ENCODE measurements at places on chromosomes 16 and 17.

DNA sequence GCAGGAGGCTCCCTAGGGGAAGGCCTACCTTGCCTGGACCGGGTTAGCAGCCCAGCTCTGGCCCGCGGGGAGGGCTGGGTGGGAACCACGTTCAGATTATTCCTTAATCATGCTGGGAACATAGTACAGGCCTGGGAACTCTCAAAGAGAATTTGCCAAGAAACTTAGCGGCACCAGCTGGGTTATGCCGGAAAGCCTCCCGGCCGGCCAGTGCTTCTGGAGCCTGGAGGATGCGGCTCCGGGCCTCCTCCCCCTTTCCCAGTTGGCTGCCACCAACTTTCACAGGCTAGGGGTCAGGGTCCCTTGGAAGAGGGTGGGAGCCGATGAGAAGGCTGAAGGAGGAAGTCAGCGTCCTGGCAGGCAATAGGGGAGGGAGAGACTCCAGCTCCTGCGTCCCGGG is 10.8 kb downstream of the NGFR start:
- DNase-seq: no peak

- no peak for DNase-seq
Observed at GRCh38 chr17:64572682-64573154, 65.9 kb downstream of the CEP95 start.

DNA sequence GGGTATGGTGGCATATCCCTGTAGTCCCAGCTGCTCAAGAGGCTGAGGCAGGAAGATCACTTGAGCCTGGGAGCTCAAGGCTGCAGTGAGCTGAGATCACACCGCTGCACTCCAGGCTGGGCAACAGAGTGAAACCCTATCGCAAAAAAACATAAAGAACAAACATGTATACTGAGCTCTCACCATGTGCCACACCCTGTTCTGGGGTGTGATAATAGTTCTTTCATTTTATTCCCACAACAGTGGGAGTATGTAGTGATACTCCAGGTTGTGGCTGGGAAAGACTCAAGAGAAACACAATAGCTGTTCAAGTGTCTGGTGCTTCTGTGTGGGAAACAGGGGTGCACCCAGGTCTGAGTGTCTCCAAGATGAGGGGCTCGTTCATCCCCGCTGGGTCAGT is 90.7 kb downstream of the SOCS1 start:
- DNase-seq: no peak

GRCh38 chr17:74975943-74976342 is 3.4 kb upstream of the HID1 start:
- DNase-seq: no peak

- DNase-seq: no peak
Observed at GRCh38 chr17:31248986-31249834, 47.8 kb downstream of the OMG start.

DNA sequence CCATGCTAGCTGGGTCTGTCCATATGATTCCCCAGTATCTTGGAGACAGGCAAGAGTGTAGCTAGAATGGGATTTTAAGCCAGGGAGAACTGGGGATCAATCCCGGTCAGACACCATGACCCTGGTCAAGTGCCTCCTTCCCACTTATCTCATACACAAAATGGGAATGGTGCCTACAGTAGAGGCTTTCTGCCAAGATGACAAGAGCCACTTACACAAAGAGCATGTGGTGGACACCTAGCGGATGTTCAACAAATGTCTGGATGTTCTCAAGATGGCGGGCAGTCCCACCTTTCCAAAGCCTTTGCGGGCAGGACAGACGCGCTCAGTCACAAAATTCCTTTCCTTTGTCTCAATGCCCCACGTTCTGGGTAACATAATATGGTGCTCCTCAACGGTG is 57.3 kb downstream of the MAF start:
- DNase-seq: no peak

DNA sequence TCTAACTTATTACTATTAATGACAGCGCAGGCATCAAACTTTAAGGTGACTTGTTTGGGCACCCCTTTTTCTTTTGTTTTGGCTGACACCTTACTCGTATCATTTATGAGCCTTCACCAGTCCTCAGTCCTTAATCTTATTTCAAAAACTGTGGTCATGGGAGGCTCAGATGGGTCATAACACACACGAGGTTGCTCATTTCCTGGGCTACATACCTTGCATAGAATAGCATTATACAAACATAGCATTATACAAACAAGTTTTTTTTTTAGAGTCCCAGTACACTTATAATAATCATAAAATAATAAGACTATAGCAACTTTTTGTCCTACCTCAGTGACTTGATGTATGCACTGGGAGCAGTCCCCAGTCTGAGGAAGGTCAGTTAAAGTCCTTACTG is 11.2 kb upstream of the ACSF2 start:
- DNase-seq: no peak

GRCh38 chr16:85583491-85584181 is 29.5 kb upstream of the GSE1 start:
- DNase-seq: no peak

DNA sequence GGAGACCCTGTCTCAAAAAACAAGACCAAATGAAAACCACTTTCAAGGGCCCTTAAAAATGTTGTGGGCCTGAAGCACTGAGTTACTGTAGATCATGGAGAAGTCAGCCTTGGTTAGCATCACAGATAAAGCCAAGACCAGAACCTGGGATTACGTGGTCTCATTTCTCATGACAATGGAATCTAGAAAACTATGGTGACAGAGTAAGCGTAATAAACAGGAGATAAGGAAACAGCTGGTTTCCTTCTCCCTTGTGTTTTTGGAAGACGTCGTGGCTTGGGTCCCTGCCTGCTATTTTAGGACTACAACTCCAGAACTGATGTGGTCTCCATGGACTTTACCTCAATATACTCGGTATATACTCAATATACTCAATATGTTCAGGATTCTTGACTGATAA is 180.7 kb upstream of the ZFHX3 start:
- no peak for DNase-seq

- no peak for DNase-seq
Observed at GRCh38 chr16:66295213-66295612, 71.3 kb upstream of the CDH5 start.

DNA sequence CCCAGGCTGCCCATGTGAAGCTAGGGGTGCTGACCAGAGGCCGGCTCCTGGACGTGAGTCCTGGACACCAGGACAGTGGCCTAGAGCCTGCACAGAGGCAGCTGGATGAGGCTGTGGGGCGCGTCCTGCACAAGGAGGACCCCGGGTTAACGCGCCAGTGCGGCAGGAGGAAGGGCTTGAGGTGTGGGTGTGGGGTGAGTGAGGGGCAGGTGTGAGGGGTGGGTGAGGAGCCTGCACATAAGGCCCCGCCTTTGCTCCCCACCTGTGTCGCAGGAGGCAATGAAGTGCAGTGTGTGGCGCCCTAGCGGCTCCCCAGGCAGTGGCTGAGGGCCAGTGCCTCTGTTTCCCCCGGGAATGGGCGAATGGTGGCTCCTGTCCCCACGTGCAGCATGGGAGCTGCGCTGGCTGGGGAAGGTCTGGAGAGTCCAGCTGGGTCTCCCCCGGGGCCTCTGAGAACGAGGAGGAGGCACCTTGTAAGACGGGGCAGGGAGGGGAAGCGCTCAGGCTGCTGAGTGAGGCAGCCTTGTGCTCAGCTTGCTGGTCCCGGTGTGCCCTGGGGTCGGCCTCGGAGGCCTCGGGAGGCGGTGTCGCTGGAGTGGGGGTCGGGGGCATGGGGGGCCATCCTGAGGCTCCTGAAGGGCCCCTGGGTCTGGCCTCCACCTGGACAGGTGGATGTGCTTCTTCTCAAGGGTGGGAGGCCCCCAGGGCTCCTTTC is 3.2 kb downstream of the CD7 start:
- no peak for DNase-seq
